H4 (cell line): ENCODE measurements at places on chromosomes 5 and 9. TPM values are rescaled to one million over a fixed set of nuclear protein-coding genes. Genes with fewer than 3 reads are reported as not detected.
A peak's percentile ranks its signal among the peaks of the same experiment; 100 is the strongest.

- no peak for DNase-seq
Observed at GRCh38 chr5:108629779-108630528, 117.7 kb upstream of the FER start.

DNA sequence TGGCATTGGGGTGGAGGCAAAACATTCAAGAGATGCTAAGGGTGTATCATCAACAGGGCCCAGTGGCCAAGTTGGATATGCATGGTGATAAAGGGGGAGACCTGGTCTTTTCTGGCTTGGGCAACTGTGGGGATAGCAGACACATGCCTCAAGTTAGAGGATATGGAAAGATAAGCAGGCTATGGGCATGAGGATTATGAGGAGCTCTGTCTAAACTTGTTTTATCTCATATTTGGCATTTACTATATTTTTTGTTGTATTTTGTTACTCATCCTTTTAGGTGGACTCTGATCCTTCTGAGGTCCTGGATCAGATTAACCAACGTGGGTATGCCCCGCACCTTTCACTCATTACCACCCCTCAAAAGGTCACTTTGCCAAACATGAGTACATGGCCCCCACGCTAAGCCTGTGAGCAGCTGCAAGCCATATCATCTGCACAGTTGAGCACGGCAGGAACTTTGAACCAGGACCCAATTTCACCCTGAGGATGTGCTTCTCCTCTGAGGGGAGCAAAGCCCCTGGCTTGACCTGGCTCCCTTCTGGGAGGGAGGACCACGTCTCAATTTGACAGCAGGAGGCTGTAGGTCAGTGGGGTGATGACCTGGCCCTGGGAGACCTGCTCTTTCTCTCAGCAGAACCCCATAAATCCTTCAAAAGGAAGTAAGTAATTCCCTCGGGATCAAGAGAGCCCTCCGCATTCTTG lies 71.1 kb upstream of the CD180 start:
- DNase-seq, result no peak

DNA sequence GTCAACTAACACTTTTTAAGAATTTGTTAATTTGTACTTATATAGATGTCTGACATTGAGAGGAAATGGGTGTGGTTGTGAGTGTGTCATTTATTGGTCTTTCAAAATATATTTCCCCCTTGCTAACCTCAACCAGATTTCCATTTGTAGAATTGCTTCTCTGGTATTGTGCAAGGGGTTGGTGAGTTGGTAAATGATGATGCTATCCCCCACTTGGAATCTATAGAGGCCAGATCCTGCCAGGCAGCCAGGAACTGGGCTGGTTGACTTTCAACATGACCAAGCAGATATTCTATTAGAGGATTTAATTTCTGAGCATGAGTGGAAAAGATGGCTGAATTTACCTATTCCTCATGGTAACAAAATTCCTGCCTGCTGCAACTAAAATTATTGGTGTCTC lies 306.6 kb upstream of the KIF2A start:
- no peak for DNase-seq

- peak; percentile 41 for DNase-seq
Observed at GRCh38 chr5:74625742-74626241, 14.7 kb downstream of the ENC1 start.

- peak; percentile 31 for DNase-seq
Observed at GRCh38 chr5:125357660-125358059, 611.2 kb upstream of the ZNF608 start.

DNA sequence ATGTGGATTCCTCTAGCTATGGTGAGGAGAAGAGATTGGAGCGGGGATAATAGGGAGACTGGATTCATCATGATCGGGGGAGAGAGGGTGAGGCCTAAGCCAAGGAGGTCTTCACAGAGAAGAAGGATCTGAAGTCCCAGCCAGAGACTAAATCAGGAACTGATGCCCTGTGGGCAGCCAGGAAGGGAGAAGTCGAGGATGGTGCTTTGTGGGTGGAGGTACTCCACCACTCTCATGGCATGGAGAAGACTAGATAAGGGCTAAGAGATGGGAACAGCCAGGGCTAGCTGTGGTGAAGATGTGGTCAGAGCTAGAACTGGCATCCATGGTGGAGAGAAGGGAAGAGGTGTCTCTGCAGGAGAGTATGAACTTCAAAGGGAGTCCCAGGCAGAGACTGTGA lies 3.0 kb upstream of the RGS14 start:
- DNase-seq, result no peak

LCN10 gene
- not detected in 2 replicates for total RNA-seq

KLHL3 gene
- total RNA-seq, result 0.27 and 0.37 TPM in 2 replicates

DENND4C gene
- 16.5 and 19.3 TPM in 2 replicates for total RNA-seq

FOXD4L5 gene
- total RNA-seq, result not detected in 2 replicates
